Right forelimb (tissue), 1 donor: ENCODE measurements at places on chromosomes 16 and 17.

DNA sequence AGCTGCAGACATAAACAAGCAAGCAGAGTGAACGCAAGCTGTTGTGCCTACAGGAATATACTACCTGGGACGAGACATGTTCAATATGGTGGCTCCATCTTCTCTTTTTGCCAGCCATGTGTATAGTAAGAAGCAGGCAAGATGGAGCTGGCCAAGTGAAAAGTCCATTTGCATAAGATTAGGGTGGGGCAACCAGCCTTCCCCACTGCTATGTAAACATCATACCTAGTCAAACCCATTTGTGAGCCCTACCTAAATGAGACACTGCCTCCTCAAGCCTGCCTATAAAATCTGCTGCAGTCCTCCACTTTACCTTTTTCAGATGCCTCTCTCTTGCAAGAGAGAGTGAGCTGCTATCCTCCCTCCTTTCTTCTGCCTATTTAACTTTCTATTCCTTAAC, 370.1 kb upstream of the PMFBP1 start:
- no peak for DNase-seq

GRCh38 chr16:86220561-86220960, 289.8 kb upstream of the FOXF1 start:
- DNase-seq: no peak

DNA sequence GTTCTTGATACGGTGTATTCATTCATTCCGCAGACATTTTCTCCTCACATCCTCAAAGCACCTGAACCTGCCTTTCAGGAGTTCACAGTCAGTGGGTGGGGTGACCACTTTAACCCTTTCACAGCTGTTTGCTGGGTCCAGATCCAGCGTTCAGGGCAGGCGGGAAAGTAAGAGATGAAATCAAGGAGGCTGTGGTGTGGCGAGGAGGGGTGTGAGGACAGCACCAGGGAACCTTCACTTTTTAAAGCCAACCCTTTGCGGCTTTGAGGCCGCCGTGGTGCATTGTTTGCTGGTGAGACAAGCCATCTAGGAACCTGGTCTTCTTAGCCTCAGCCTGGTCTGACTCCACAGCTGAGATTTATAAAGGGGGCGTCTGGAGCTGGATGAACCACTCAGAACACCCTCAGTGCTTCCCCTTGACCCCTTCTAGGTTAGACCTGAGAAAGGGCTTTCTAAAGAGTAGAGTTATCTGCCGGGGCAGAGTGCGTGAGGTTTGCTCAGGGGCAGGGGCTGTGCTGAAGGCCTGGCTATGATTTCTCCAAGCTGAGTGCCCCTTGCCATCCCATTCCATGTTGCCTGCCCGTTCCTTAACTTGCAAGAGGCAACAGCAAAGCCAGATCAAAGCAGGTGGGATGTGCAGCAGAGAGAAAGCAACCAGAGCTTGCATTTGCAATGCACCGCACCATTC, 933 bp downstream of the CCR7 start:
- DNase-seq: no peak

GRCh38 chr17:42018339-42018738, 1.1 kb upstream of the DNAJC7 start:
- DNase-seq: no peak

GRCh38 chr16:88303890-88304819, 78.6 kb upstream of the ZNF469 start:
- DNase-seq: peak; percentile 65

- DNase-seq: no peak
Observed at GRCh38 chr17:73564843-73565242, 79.4 kb downstream of the SDK2 start.

DNA sequence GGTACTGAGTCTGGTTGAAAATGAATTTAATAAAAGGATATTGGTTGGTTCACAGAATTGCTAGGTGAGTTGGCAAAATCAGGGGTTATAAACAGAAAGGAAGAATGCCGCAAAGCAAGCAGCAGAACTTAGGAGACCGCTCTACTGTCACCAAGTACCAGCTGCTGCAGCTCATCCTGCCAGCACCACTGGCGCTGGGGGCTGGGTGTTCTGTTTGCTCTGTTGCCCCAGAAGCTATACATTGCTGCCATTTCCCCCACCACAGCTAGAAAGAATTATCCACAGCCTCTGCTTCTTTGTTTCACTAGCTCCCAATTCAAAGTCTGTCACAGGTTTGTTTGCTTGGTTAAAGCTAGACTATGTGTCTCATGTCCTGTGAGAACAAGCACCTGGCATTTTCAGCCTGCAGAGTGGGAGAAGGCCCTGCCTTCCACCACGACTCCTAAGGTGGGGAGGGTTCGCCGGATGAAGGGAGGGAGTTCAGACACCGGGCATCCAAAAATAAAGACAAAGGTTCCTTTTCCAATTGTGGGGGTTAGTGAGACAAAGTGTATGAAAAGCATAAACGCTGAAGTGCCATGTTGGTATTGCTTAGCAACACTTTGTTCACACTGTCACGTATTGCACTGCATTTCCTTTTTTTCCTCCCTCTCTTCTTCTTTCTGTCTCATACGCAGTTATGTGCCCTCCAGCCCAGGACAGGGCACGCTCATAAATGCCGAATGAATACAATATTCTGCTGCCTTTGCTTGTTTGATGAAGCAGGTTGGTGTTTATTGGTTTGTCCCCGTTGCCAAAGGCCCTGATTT, 9.6 kb upstream of the CPD start:
- no peak for DNase-seq

- DNase-seq: no peak
Observed at GRCh38 chr16:12092544-12092921, 116.0 kb downstream of the SNX29 start.

GRCh38 chr17:42642336-42642735, 16.7 kb upstream of the TUBG2 start:
- no peak for DNase-seq

DNA sequence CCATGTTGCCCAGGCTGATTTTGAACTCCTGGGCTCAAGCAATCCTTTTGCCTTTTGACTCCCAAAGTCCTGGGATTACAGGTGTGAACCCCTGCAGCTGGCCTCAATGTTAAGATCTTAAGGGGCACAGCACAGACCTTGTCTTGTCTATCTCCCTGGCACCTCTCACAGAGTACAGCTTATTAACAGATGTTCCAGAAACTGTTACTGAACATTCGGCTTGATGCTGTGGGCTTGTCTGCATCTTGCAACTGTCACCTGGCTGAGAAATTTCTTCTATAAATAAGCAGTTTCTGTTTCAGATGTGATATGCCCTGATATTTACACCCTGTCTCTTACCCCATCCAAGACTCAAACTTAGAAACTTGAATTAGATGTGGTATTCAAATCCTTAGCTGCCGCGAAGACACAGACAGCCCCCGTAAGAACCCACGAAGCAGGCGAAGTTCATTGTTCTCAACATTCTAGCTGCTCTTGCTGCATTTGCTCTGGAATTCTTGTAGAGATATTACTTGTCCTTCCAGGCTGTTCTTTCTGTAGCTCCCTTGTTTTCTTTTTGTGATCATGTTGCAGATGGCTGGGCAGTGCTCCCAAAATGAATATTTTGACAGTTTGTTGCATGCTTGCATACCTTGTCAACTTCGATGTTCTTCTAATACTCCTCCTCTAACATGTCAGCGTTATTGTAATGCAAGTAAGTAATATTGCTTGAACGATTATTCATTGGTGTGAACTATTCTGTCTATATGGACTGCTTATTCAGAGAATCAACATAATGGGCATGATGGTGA, at the start of gene TNFRSF17:
Gene TNFRSF17, plus strand, starts transcription at position 450 of the 791 bp plus-strand sequence. Its CDS starts 115 bp downstream, at position 565.
- no peak for DNase-seq

GRCh38 chr16:69182730-69183416, 4.1 kb upstream of the SNTB2 start:
- no peak for DNase-seq

GRCh38 chr17:57110579-57111325, 25.7 kb downstream of the AKAP1 start:
- no peak for DNase-seq

GRCh38 chr17:7183433-7184090, 4.4 kb upstream of the ASGR1 start:
- DNase-seq: no peak

DNA sequence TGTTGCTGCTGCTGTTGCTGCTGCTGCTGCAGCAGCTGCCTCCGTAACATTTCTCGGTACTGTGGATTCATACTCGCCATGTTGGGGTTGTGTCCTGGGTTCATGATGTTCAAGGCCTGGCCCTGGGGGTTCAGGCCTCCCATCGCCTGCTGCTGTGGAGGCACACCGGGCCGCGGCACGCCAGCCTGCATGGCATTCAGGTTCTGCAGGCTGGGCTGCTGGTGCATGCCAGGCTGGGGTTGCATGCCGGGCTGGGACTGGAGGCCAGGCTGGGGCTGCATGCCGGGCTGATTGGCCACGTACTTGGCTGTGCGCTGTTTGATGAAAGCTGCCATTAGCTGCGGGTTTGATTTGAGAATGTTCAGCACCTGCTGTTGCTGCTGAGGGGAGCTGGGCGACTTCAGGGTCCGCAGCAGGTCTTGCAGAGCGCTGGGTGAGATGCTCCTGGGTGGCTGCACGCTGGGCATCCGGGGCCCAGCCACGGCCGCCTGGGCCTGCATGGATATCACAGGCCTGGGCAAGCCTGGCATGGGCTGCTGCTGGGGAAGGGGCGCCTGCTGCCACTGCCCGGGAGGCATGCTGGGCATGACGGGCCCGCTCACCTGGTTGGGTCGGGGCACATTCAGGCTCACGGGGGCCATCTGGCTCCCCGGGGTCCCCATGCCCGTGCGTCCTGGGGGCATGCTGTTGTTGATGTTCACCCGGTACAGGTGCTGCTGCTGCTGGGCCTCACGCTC, 11.3 kb upstream of the TRAP1 start:
- no peak for DNase-seq

DNA sequence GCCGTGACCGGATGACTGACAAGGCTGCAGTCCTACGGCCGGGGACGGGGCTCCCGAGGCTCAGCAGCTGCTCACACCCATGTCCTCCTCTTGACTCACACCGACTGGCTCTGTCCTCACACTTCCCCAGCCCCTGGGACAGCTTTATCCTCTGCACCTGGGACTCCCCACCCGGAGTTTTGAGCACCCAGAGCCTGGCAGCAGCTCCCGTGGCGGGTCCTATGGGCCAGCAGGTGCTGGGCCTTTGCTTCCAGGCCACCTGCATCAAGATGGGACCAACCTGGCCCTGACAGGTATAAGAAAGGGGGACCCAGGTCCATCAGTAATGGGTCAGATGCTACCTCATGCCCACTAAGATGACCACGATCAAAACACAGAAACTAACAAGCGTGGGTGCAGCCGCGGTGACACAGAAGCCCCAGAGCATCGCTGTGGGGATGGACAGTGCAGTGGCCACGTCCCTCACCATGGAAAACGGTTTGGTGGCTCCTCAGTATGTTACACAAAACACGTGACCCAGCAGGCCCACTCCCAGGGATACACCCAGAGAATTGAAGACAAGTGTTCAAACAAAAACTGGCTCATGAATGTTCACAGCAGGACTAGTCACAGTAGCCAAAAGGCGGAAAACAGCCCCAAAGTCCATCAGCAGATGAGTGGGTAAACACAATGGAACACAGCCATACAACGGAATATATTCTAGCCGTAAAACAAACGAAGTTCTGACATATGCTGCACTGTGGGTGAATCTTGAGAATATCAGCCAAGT, 3.3 kb upstream of the NOTUM start:
- no peak for DNase-seq

DNA sequence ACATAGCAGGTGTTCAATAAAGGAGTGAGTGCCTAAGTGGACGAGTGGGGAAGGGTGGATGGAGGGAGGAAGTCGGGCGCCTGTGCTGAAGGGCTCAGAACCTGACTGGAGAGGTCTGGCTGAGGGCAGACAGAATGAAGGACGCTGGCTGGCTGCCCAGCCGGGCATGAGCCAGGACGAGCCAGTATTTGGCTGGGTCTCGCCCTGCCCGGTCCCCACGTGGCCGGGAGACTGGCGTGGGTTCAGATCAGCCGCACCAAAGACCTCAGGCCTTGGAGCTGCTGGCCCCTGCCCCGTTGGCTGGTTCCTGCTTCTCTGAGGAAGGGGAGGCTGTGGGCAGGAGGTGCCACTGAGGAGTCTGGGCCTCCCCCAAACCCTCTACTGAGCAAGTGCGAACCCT, 79.8 kb downstream of the ENGASE start:
- no peak for DNase-seq

- DNase-seq: no peak
Observed at GRCh38 chr17:37025847-37026530, 77.2 kb downstream of the AATF start.

- peak; percentile 36 for DNase-seq
Observed at GRCh38 chr17:58308173-58308984, 20.2 kb downstream of the TSPOAP1 start.

DNA sequence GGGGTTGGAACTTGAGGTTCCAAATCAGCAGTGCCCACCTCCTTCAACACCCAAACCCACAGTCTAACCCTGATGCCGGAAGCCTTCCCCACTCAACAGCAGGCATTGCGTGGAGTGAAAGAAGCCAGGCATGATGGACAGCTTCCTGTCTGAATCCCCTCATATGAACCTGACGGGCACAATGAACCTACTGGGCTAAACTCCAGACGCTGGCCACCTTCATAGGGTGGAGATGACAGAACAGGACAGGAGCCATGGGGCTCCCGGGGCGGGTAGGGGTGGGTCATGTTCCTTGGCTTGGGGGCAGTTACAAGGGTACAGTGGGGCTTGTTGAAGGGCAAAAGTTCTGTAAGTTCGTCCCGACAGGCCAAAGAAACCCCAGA, 460 bp upstream of the HSBP1 start:
- DNase-seq: no peak

GRCh38 chr17:50575581-50576210, 15.2 kb downstream of the CACNA1G start:
- DNase-seq: no peak

DNA sequence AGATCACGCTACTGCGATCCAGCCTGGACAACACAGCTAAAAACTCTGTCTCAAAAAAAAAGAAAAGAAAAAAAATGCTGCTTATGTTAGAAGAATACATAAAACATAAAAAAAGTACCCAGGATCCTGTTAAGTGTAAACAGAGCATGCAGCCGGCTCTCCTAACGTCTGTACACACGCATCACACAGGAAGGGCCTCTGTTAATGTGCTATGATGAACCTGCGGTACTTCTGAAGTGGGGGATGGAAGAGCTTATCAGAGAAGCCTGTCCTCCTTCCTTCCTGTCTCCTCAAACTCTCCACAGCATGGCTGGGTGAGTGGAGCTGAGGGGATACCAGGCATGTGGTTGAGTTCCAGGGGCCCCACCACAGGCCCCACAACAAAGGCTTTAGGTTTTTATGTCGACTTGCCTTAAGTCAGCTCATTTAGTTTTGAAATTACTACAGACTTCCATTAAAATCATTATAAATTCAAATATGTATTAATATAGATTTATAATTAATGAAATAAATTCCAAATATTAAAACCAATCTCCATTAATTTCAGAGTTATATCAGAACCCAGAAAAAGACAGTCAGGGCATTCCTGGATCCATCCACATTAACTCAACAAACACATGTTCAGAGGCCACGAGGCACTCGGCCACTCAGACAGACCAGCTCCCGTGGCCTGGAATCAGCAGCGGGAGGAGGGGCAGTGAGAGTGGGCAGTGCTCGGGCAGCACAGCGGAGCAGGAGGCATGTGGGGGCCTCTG, 11.7 kb downstream of the CCDC57 start:
- DNase-seq: no peak
